ENCODE measurements at places on chromosomes 6 and 20.

DNA sequence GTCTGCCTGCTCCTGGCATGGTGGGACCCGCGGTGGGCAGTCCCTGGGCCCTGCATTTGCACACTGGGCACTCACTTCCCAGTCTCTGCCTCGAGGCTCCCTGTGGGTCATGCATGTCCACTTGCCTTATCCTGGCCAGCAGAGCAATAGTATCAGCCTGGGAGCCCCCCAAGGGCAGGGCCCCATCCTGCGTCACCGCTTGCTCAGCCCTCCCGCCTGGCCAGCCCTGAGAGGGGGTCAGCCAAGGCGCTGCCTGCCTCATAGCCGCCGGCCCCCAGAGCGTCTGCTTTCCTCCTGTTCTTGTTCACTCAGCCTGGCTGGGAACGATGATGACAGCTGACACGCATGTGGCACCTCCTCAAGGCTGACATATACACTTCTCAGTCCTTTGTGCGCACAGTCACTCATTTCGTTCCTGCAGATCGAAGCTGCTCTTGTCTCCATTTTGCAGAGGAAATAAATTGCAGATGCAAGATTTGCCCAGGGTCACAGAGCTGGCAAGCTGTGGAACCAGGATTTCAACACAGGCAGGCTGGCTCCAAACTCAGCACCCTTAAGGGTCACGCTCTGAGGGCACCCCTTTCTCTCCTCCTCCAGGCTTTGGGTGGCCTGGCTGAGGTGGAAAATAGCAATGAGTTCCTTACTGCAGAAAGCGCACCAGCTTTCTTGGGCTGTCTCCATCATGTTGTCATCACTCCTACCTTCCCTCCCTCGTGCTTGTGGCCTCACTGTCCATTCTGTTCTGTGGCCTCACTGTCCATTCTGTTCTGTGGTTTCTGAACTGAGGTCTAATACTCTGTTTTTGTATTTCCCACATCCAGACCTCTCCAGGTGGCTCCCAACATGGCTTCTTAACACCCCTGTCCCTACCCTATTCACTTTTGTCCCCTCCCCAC lies 17.2 kb downstream of the KCNK17 start:
- DNase-seq = no peak

DNA sequence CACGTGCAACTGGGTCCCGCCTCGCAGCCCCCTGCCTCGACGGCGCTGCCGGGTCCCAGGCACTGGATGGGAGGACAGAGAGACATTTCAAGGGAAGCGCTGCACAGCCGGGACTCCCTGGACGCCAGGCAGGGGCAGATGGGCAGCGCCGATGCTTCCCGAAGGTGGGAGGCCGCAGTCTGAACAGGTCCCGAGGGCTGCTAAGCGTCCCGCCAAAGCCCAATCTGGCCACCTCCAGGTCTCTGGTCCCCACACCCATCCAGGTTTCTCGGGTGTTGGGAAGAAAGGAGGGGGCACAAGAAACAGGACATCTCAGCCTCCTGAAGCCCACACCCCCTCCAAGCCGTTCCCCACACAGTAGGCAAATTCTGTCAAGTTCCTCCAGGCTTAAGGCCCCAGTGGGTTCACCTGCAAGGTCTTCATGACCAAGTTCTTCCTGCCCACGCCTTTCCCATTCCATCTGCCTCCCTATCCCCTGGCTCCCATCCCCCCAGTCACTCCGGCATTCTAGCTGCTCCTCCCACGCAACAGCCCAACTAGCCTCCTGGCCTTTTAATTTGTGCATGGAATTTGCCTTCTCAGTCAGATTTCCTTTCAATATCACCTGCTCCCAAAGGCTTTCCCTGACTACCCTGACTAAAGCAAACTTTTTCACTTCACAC lies 5.4 kb upstream of the CPXM1 start:
- no peak for DNase-seq

GRCh38 chr6:168390749-168391420 lies 50.1 kb upstream of the SMOC2 start:
- DNase-seq = no peak

- DNase-seq = no peak
Observed at GRCh38 chr20:12040261-12040660, 122.6 kb downstream of the BTBD3 start.

GRCh38 chr20:10649797-10650160 lies 24.0 kb downstream of the JAG1 start:
- DNase-seq = peak; percentile 12

DNA sequence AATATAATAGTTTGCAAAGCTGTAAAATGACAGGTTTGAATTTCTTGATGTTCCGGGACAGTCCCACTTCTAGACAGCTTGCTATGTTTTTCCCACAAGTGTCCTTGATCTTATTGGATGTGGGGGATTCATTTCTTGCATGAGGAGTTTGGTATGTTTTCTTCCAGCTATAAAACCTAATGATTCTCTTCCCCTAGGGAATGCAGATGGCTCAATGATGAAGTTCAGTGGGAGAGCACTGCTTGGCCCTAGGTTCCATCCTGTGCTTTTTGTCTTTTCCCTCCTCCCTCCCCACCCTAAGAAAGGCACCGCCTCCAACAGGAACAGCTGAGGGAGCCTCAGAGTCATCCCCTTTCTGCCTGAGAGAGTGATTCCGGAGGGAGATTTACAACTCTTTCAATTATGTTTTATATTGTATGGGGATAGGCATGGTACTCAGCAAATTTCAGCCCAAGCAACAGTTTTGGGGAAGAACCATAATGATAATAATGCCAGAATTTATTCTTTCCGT lies 149.2 kb downstream of the PHACTR1 start:
- no peak for DNase-seq

- DNase-seq = no peak
Observed at GRCh38 chr6:118319894-118320649, 228.0 kb upstream of the PLN start.

DNA sequence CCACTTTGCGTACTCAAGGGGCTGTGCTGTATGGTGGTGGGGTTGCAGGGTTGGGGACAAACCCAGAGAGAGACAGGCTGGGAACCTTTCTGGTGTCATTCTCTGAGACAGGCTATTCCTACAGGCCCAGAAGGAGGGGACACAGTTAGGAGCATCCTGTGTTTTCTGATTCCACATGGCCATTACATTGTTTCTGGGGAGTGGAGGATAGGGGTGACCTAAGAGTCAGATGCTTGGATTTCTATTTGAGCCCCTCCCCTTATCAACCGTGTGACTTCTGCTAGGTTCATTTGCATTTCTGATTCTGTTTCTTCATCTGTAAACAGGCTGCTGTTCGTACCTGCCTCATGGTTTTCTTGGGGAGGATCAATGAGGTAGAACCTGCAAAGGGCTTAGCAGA lies 29.4 kb upstream of the EPB41L1 start:
- DNase-seq = no peak

DNA sequence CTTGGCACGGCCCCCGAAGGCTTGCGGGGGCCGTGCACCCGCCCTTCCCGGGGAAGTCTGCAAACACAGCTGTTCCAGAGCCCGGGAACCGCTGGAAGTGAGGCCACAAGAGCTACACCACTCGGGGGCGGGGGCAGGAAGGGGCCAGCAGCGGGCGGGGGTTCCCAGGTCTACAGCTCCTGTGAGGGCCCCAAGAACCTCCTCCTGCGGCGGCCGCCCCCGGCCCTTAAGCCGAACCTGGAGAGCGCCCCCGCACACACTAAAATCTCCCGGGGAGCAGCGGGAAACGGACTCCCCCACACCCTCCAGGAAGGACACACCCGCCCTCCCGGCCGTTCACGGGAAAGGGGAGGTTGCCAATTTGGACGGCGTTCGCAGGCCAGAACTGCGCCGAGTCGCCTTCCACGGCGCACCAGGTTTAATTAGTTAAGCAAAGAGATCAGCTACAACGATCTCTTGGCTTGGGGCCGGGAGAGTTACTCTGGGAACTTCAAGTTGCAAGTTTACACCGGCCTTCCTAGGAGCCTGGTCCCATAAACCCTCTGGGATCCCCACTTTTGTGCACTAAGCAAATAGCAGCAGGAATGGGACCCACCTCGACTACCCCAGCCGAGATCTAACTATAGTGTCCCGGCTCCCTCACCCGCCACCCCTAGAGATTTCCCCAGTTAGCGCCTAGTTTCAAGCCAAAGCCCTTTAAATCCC lies 1.7 kb downstream of the JAG1 start:
- peak; percentile 32 for DNase-seq

GRCh38 chr6:157151989-157152388 lies 171.3 kb downstream of the TMEM242 start:
- peak; percentile 48 for DNase-seq

- DNase-seq = no peak
Observed at GRCh38 chr6:125547381-125547780, 202.1 kb upstream of the HEY2 start.

- DNase-seq = no peak
Observed at GRCh38 chr6:132400555-132400882, 756 bp downstream of the MOXD1 start.

DNA sequence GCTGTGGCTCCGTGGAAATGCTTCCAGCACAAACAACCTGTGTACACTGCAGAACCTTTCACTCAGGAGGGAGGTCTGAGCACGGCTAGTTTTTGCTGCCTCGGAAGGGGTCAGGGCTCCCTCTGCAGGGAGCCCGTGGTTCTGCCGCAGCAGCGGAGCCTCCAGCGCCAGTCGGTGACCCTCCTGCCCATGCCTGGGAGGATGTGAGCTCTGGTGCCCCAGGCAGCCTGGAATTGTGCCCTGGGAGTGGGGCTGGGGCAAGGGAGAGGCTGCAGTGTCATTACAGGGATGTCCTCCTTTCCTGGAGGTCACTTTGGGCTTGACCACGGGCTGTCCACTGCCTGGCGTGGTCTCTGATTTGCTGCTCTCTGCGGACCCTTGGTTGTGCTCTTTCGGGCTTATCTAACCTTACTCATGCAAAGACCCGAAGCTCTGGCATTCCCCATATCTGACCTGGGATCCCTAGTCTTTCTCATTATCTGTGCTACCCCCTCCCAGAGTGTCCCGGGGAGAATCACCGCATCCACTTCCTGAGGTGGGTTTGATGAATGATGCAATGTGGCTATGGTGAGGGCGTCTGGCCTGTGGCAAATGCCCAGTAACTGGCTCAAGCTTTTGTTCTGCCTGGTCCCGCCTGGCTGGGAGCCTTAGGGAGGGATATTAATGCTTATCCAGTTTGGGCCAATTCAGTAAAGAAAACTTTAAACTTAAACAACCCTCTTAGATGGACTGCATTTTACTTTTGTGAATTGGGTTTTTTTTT lies 59.6 kb upstream of the TAGAP start:
- DNase-seq = peak; percentile 79

Data from AG08395 (cell line).